A673 (cell line): ENCODE measurements at places on chromosomes 5 and 9.

- DNase-seq: no peak
These were observed 885.9 kb downstream of the EFNA5 start for GRCh38 chr5:106784846-106785245.

DNA sequence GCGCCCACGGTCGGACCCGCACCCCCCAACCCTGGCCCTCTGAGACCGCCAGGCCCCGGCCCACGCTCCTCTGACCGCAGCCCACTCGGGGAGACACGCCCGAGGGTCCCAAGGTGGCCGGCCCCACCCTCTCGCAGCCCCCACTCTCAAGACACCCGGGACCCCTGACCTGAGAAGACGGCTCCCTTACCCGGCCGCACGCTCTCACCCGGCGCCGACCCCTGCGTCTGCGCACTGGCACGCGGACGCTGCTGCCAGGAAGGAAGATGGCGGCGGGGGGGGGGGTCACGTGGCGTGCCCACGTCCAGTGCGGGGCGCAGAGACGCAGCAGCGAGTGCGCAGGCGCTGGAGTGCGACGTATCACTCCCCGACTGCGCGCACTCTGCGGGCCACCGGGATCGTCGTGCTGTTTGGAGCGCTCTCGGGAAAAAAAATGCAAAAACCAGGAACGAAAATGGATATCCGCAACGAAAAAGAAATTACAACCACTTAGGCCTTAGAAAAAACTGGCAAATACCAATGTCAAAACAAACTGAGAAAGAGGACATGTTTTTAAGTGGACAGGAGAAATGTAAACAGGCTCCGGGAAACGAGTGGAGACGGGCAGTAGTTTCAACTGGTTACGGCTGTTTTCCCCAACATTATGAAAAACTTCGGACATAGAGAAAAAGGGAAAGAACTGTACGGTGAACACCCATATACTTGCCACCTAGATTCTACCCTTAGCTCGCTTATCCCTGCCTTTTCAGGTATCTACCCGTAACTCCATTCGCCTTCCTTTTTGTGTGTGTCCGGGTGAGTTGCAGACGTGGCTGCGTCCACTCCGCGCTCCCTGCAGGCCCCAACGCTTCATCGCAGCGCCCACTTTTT is at the start of gene MRPL36:
Gene MRPL36, minus strand, starts transcription at position 236 of the 870 bp plus-strand sequence. CDS start 902 bp downstream, outside the sequence.
- peak; percentile 95 for DNase-seq

DNA sequence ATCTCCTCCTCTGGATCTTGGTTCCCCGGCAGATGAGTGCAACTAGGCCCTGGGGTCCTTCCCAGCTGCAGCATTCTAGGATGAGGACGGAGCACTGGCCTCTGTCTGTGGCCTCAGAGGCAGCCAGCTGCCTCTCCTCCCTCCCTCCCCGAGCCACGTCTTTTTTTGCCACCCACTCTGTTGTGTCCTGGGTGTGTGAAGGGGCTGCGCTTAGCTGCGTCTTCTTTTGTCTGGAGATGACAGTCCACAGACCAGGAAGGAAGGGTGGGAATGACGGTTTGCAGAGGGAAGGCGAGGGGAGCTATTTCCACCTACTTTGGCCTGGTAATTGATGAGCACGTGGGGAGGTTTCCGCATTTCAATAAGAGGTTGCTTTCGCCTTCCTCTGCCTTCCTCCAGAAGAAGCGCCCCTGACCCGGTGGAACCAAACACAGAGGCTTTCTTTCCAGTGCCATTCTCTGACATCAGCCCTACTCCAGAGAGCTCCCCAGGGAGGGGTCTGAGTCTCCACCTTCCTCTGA is 34.5 kb upstream of the GABRP start:
- no peak for DNase-seq

GRCh38 chr5:38830521-38831051 is 15.2 kb upstream of the OSMR start:
- DNase-seq: no peak

DNA sequence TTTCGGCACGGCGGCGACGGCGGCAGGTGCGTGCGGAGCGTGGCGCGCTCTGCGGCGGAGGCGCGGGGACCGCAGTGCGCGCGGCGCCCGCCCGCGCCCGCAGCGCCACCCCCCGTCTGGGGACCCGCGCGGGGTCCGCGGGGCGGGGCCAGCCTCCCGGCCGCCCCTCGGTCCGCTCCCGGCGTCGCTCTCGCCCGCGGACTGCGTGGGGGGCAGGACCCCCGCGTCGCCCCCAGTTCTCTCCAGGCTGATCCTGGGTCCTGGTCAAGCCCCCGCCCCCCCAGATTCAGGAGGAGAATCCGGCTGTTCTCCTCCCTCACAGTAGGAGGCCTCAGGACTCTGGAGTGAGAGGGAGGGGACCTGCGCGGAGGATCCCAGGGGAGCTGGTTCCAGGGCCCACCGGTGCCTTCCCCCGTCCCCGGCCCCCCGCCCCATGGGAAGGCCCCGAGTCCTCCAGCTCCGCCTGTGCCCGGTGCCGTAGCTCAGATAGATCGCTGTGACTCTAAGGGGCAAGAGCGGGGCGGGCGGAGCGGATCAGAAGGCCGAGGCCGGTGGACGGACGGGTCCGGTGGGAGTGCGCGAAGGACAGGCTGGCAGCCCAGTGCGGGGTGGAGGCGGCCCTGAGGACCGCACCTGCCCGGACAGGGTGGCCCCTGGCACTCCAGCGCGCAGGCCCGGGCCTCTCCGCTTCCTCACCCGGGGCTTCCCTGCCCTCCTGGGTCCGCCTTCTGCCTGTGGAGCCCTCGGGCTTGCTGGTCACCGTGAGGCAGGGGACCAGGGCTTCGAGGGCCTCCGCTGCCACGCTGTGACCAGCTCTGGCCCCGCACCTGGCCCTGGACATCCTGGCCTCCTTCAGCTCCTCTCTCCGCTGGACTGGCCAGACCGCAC is at the start of gene RNF208:
Gene RNF208, minus strand, starts transcription at position 51 of the 888 bp plus-strand sequence. CDS start 1,028 bp downstream, outside the sequence.
- DNase-seq: no peak

DNA sequence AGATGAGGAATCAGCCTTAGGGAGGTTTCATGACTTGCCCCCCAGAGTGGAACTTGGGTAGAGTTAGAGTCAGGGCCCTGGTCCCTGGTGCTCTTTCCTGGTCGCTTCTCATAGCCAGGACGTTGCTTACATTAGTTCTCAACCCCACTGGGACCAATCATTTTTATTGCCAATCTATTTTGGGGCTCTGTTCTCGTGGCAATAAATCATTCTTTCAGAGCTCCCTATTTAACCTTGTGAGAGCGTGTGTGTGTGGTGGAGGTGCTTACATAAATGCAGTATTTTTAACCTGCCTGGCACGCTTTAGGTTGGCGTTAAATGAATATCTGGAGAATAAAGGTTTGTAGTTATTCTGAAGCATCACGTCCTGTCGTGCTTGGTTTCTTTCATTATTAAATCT is 4.1 kb downstream of the TRIO start:
- DNase-seq: peak; percentile 17

DNA sequence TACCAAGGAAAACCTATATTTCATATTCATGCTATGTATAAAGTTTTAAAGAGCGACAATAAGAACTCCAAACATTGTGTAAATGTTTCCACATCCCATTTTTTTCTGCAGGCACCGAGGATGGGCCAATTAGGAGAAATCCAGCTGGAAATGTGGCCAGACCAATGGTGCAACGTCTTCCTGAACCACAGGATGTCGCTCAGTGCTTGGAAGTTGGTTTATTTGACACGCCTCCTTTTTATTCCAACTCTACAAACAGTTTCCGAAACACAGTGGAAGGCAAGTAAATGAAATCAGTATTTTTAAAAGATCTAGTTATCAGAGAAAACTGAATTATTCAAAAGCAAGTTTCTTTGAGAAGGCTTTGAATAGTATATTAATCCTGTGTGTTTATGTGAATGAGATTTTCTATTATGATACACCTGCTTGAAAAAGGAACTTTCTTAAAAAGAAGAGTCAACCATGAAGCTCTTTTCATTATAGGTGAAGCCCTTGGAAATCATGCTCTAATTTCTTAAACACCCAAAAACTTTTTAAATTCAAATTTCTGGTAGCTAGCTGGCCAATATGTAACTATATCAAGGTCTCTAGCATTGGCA is 9.1 kb downstream of the TYRP1 start:
- peak; percentile 66 for DNase-seq

DNA sequence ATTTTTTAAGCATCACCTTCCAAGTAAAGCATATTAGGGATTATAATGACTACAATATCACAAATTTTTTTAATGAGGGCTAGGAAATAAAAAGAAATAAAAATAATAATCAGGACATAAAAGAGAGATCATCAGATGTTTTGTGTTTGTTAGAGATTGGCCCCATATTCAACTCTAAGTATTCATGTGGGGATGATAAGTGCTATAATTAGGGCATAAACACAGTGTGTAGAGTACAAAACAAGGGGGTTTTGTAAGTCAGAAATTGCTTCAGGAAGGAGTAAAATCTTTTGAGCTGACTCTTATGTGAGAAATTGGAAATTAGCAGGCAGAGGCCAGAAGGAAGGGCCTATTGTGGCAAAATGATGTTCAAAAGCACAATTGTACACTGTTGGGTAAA is 127.3 kb downstream of the STARD4 start:
- DNase-seq: peak; percentile 19

GRCh38 chr5:104751969-104752368 is 1189.4 kb upstream of the NUDT12 start:
- DNase-seq: no peak

DNA sequence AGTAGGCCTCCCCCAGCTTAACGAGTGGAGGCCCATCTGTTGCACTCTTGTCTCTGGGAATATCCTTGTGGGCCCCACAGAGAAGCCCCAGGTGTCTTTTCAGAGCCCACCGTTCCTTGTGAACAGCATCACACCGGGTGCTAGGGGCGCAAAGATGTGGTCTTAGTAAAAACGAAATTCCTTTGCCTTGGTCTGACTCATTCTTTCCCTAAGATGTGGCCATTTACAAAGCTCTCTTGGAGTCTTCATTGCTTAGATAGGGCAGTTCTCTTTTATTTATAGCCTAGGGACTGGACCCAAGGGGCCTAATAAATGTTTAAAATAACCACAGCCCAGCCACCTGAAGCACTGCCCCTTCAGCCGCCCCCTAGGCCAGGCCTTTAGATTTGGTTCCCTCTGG is 52.8 kb upstream of the RPL26L1 start:
- no peak for DNase-seq

DNA sequence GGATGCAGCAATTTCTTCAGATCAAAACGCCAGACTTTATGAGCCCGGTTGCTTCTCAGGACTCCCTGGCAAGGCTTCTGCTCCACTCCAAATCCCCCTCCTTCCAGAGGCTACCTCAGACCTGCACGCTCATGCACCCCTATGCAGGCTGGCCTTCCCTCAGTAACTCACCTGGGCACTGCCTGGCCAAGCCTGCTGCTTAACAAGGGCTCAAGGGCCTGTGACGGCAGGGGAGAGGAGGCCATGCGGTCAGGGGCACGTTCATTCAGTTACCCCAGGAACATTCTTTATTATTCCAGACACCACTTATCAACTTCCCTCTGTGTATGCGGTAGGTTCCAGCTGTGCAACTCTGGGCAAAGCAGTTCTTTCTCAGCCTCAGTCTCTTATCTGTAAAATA is 79.6 kb downstream of the HRH2 start:
- DNase-seq: no peak

DNA sequence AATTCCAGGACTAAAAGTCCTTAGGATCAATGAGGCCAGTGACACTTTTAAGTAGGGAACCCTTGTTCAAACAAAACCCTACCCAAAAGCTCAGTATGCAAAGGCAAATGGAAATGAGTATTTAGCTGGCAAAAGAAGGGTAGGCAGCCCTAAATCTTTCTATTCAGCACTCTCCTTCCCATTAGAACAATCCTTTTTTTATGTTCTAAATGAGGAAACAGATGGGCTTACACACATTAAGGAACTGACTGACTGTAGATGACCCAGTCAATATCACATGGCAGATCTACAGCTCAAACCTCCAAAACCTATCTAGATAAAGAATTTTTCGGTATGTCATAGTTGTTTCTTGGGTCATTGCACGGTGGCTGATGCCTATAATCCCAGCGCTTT is 7.2 kb downstream of the CSNK1A1 start:
- no peak for DNase-seq

GRCh38 chr5:75020016-75020656 is 32.2 kb downstream of the GCNT4 start:
- no peak for DNase-seq

GRCh38 chr9:95004411-95005277 is 278.1 kb downstream of the AOPEP start:
- DNase-seq: peak; percentile 59
